ENCODE measurements at places on chromosomes 5 and 9.
A peak's percentile ranks its signal among the peaks of the same experiment; 100 is the strongest.

DNA sequence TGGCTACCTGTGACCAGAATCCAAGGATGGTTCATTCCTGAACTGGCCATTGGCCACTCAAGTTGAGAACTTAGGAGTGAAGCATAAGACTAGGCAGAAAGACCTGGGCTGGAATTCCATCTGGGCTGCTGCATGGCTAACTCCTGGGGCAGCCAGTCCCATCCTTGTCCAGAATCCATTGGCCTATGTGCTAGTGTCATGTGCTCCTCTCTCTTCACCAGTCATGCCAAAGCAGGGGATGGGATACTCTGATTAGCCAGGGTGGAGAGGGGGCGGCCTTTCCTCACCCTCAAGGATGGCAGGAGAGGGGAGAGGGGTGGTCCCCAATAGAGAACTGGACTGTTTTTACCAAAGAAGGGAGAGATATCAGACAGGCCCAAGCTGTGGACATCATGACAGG, 93.2 kb downstream of the ZNF618 start:
- no peak for DNase-seq

GRCh38 chr5:86964889-86965288, 302.8 kb upstream of the RASA1 start:
- no peak for DNase-seq

GRCh38 chr9:27303219-27303618, 6.3 kb upstream of the EQTN start:
- DNase-seq, result no peak

GRCh38 chr5:32583582-32584232, 1.6 kb upstream of the SUB1 start:
- DNase-seq, result no peak

GRCh38 chr9:133133681-133134387, 12.8 kb upstream of the RALGDS start:
- DNase-seq, result peak; percentile 85

DNA sequence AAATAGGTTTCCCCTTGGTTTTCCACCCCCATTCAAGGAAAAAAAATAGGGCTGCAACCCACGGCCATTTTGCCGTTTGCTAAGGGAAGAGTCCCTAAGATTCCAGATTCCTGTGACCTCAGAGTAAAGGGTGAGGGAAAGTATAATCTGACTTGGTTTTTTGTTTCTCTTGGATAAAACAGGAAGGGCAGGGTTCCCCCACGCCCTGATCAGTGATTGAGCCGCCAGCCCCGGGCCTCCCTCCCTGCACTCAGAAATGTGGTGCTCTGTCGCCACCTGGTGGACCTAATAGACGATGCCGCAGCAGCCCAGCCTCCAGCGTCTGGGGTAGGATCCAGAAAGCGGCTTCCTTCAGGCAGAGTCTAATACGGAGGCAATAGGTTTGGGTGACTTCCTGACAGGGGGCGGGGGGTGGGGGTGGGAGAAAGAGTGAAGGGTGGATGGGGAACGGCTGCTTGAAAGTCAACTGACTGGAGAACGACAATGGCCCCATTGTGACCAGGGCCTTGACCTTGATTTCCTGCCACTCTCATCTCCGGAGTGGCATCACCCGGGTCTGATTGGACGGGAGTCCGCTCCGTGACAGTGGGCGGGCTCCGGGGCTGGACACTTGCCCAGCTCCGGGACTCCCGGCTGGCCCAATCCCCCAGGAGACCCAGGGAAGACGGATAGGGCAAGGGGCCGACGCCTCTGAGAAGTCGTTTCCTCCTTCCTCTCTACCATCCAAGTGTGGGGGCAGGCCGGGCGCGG, 17.8 kb upstream of the CYSTM1 start:
- DNase-seq, result peak; percentile 84

DNA sequence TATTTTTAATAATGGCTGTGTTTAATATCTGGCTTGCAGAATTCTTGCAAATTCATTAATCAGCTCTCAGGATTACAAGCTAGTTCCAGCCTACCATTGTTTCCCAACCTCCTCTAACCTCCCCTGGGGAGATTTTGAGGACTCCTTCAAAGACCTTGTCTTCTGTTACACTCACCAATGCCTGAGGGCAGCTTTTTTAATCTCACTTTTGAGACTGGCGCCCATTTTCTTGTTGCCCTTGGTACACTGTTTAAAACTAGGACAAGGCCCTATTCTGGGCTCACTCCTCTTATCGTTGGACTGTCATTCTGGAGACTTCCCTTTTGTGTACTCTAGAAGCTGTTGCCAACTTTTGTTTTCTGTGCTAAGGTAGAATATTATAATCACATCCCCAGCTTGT, 13.6 kb upstream of the EQTN start:
- no peak for DNase-seq

DNA sequence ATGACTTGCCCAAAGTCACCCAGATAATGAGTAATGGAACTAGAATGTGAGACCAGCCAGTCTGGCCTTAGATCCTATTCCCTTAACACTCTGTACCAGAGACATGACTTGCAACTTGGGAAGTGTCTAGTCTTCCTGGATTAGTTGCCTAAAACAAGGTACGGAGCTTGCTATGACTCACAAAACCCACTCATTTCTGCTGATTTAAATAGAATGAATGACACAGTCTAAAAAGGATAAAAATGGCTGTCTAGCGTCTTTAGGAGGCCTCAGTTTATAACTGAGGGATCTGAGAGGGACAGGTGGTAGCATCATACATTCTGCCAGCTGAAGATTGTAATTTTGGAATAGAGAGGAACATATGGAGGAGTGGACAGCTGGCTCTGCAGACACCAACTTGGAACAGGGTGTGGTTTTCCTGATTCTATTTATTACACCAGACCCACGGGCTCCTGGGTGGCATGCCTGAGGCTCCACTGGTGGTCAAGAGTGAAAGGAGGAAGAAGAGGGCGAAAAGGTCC, 62.7 kb downstream of the ABLIM3 start:
- no peak for DNase-seq
